ENCODE measurements at places on chromosomes 12 and 14. TPM values are rescaled to one million over a fixed set of nuclear protein-coding genes. Genes with fewer than 3 reads are reported as not detected.

- H3K36me3 ChIP-seq = no peaks in the 10 kb centered on the region
- peaks cover 6% of the 10 kb centered on the region for H3K27me3 ChIP-seq
- H3K4me1 ChIP-seq = no peaks in the 10 kb centered on the region
- no peak for DNase-seq
- H3K4me3 ChIP-seq = no peak overlapping the region
Observed at GRCh38 chr14:58844544-58844943, 206.8 kb downstream of the DACT1 start.

- no peaks in the 10 kb centered on the region for H3K27me3 ChIP-seq
- no peaks in the 10 kb centered on the region for H3K36me3 ChIP-seq
- no peak overlapping the region for H3K27ac ChIP-seq
- H3K4me3 ChIP-seq = no peak overlapping the region
- DNase-seq = no peak
Observed at GRCh38 chr12:95611676-95612309, 60.5 kb upstream of the USP44 start.

- H3K27ac ChIP-seq = no peak overlapping the region
- no peaks in the 10 kb centered on the region for H3K36me3 ChIP-seq
- H3K27me3 ChIP-seq = peaks cover 5% of the 10 kb centered on the region
- H3K4me3 ChIP-seq = no peak overlapping the region
- DNase-seq = no peak
Observed at GRCh38 chr12:33988197-33988805, 34.0 kb upstream of the ALG10 start.

GRCh38 chr12:113240395-113240794 is 19.1 kb downstream of the TPCN1 start:
- no peaks in the 10 kb centered on the region for H3K27me3 ChIP-seq
- no peak overlapping the region for H3K27ac ChIP-seq
- H3K4me3 ChIP-seq = no peak overlapping the region
- peaks cover 10% of the 10 kb centered on the region for H3K4me1 ChIP-seq
- peaks cover 12% of the 10 kb centered on the region for H3K36me3 ChIP-seq

GRCh38 chr14:70188659-70189455 is at the start of gene SLC8A3:
SLC8A3 (minus strand) TSS chr14:70188951; CDS start chr14:70168422, 20,529 bp downstream.
- H3K4me3 ChIP-seq = peak within 1 kb of the TSS; percentile 87
- peaks cover 71% of the 10 kb centered on the region for H3K27me3 ChIP-seq
- no peak within 1 kb of the TSS for H3K27ac ChIP-seq
- H3K36me3 ChIP-seq = peaks cover 2% of the 10 kb centered on the region
- peak; percentile 47 for DNase-seq
- peaks cover 13% of the 10 kb centered on the region for H3K4me1 ChIP-seq

GRCh38 chr12:125245581-125246557 is 180.6 kb downstream of the AACS start:
- DNase-seq = no peak
- no peak overlapping the region for H3K4me3 ChIP-seq
- no peak overlapping the region for H3K27ac ChIP-seq
- no peaks in the 10 kb centered on the region for H3K36me3 ChIP-seq

DNA sequence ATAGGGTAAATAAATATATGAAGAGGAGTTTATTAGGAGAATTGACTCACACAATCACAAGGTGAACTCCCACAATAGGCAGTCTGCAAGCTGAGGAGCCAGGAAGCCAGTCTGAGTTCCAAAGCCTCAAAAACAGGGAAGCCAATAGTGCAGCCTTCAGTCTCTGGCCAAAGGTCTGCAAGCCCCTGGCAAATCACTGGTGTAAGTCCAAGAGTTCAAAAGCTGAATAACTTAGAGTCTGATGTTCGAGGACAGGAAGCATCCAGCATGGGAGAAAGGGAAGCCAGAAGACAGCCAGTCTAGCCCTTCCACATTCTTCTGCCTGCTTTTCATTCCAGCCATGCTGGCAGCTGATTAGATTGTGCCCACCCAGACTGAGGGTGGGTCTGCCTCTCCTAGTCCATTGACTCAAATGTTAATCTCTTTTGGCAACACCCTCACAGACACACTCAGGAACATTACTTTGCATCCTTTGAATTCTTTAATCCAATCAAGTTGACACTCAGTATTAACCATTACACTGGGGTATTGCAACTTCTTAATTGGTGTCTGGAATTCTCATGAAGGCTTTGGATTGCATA is 736.5 kb upstream of the LMO3 start:
- no peaks in the 10 kb centered on the region for H3K36me3 ChIP-seq
- no peak overlapping the region for H3K4me3 ChIP-seq
- H3K4me1 ChIP-seq = no peaks in the 10 kb centered on the region
- no peak for DNase-seq
- no peak overlapping the region for H3K27ac ChIP-seq

Gene FKBP3
- 67.1 TPM for total RNA-seq

Gene RNF41
- total RNA-seq = 38.1 TPM

Gene HOXC4
- total RNA-seq = 1.5 TPM

Gene DPPA3
- total RNA-seq = not detected
